ENCODE measurements at places on chromosomes 1 and 21. TPM values are rescaled to one million over a fixed set of nuclear protein-coding genes. Genes with fewer than 3 reads are reported as not detected.

DEPDC1 gene
- polyA plus RNA-seq, result 15.3 TPM

ITLN2 gene
- polyA plus RNA-seq, result not detected

FAM163A gene
- polyA plus RNA-seq, result not detected

POU3F1 gene
- not detected for polyA plus RNA-seq

PHLDA3 gene
- polyA plus RNA-seq, result 112 TPM

Data from GM23248 (cell line).